Activated T-cell treated with anti-CD3 and anti-CD28 coated beads, Interleukin-2, amount 50 U/mL, for 72 hours (primary cell): ENCODE measurements at places on chromosomes 12 and 14. TPM values are rescaled to one million over a fixed set of nuclear protein-coding genes. Genes with fewer than 3 reads are reported as not detected.

- no peak for DNase-seq
These were observed 98.1 kb downstream of the ANO2 start for GRCh38 chr12:5846950-5847349.

DNA sequence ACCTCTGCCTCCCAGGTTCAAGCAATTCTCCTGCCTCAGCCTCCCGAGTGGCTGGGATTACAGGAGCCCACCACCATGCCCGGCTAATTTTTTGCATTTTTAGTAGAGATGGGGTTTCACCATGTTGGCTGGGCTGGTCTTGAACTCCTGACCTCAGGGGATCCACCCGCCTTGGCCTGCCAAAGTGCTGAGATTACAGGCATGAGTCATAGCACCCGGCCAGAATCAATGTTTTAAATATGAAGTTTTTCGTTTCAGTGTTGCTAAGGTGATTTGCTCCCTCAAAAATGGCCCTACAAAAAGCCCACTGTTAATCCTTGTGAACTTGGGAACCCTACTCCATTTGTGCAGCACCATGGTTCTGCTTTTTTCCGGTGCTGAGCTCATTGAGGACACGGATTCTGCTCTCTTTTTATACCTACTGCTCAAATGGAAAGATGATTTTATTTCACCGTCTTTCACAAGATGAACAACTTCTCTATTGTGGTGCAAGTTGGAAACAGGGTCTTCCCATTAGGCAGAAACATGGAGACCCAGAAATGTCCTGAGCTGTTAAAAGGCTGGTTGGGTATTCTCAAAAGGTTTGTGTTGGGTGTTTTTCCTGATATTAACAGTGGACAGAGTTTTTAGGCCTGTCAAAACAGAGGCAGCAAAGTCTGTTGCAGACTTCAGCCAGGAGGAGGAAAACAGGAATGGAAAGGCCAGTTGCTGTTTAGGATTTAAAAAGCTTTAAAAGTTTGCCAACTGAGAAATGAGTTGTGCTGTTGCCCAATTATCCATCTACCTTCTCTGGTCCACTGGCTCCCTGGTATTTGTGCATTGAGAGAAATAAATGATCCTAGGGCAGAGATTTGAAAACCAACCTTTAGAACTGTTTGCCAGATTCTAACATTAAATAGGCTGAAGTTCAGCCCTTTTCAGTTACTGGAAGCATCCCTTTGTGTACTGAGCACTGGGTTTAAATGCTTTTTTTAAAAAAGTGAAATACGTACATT, 85.8 kb downstream of the ATP23 start:
- no peak for DNase-seq

DNA sequence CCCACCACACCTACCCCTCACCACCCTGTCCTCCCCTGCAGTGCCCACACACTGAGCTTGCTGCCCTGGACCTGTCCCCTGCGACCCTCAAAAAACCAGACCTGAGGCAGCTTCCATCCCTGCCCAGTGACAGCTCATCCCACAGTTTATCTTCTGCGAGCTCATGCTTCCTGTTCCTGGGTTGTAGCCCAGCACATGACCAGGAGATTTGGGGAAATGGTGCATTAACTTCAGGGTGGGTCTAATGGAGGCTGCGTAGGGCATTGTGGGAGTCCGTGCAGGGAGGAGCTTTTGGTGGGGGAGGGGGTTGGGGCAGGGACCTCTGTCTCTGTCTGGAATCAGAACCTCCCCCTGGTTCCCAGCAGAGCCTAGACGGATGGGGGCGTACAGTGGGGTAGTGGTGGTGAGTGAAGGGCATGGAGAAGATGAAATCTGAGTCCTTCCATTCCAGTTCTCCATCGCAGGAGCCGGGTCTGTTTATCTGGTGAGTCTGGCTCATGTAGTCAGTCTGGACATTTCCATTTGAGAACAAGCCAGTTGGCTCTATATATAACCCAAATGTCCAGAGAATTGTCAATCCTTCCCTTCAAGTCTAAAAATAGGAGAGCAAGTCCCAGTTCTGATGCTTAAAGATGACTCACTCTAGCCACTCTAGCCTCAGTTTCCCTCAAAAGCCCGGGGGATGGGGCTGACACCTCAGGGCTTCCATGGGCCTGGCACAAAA, 270.9 kb downstream of the CACNA1C start:
- DNase-seq: no peak

GRCh38 chr14:98897605-98898309, 374.2 kb downstream of the BCL11B start:
- DNase-seq: no peak

GRCh38 chr12:109461846-109462756, 15.0 kb downstream of the KCTD10 start:
- no peak for DNase-seq

DNA sequence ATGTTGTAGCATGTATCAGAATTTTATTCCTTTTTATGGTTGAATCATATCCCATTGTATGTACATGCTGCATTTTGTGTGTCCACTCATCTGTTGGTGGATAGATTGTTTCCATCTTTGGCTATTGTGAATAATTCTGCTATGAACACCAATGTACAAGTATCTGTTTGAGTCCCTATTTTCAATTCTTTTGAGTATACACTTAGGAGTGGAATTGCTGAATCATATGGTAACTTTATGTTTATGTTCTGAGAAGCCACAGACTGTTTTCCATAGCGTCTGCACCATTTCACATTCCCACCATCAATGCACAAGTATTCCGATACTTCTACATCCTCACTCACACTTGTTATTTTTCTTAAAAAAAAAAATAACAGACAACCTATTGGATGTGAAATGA, 91.5 kb downstream of the ARF6 start:
- DNase-seq: no peak

Gene HOTAIR
- not detected for total RNA-seq
